ENCODE measurements at places on chromosomes 3 and 15.

- no peak for DNase-seq
These were observed 288.8 kb downstream of the ROBO2 start for GRCh38 chr3:77328690-77329089.

- no peak for DNase-seq
These were observed 69.0 kb upstream of the CCDC80 start for GRCh38 chr3:112709911-112710310.

GRCh38 chr3:16837602-16838001 lies 47.2 kb upstream of the PLCL2 start:
- DNase-seq: no peak

DNA sequence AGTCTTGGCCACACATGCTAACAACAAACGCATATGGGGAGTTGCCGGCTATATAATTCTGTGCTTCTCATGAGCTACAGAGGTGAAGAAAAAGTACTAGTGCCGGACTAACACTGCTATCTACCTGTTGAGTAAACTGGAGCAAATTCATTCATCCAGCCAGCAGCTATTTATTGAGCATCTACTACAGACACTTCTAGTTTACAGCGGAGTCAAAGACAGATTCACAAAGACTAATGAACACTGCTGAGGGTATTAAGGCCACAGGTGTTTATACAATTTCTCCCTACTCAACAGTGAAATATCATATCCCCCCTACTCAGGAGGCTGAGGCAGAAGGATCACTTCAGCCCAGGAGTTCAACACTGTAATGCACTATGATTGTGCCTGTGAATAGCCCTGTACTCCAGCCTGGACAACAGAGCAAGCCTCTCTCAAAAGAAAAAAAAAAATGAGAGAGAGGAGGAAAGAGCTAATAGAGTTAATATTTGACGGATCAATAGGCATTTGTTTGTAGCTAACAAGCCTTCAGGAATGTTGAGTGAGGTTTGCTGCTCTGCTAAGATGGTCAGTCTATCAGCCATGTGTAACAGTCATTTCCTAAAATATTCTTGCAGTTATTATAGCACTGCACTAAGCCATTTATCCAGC lies 17.8 kb downstream of the ADCY5 start:
- DNase-seq: no peak

- no peak for DNase-seq
These were observed 13.5 kb downstream of the RAB6B start for GRCh38 chr3:133881939-133882825.

DNA sequence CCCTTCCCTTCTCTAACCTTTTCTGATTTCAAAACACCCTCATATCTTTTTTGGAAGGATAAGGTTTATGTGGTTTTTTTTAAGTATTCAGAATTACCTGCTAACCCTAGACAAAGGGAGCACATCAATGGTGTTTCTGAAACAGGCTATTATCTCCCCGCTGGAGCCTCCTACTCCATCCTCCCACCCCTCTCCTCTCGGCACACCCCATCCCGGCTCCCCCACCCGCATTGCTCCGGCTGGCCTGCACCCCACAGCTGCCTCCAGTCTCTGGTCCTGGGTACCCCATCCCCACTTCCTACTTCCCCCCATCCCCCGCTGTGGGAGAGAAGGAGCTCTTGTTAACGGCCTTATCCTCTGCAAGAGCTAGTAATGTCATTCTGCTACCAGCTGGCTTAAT lies 59.2 kb downstream of the PDIA5 start:
- DNase-seq: no peak

GRCh38 chr3:16808393-16809107 lies 76.2 kb upstream of the PLCL2 start:
- no peak for DNase-seq

- no peak for DNase-seq
These were observed 4.0 kb upstream of the GBE1 start for GRCh38 chr3:81765400-81765799.

GRCh38 chr3:144501467-144501866 lies 529.8 kb downstream of the DIPK2A start:
- DNase-seq: no peak

DNA sequence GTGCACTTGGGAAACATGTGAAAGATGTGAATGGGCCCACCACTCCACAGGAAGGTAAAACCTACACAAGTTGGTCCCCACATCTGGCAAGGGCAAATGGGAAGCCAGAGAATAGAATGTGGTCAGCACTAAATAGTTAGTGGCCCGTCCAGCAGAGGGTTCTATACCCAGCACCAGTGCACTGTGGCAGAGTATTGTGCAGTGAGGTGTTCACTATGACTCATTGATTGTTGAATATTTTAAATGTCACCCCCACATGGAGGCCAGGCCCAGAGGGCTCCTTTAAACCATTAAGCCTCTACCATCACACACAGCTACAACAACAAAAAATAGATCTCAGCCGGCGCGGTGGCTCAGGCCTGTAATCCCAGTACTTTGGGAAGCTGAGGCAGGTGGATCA lies 11.7 kb downstream of the FRMD5 start:
- DNase-seq: no peak

DNA sequence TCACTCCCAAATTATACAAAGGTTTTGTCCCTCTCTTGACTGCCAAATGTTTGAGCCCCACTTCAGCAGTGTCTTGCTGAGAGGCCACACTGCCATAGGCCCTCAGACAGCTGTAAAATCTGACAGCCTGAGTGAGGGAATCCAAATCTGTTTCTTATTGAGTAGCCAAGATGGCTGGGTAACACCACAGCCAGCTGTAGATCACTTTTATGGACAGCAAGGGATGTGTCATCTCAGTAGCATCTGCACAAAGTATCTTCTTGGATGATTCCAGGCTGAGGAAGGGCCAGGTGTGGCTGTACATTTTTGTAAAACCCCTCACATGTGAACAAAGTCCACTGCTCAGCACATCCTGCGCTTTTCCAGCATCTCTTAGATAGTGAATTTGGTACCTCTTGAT lies 237.0 kb upstream of the LRTM1 start:
- no peak for DNase-seq

DNA sequence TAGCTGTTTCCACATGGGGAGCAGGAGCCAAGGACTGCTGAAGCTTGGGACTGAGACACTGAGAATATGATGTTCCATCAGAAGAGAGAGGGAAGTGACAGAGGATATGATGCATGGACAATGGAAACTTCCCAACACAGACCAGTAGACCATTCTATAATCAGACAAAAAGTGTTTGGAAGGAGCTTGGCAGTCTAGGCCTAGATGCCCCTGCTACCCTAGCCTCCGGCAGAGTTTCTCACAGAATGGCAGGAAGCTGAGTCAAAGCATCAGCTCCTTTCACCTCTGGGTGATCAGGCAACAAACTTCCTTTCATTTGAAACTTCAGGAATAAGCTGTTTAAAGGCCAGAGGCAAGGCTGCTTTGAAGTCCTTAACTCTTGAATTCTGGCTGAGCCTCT lies 222.0 kb downstream of the NEK10 start:
- no peak for DNase-seq

GRCh38 chr15:59999612-60000112 lies 4.4 kb upstream of the FOXB1 start:
- no peak for DNase-seq

DNA sequence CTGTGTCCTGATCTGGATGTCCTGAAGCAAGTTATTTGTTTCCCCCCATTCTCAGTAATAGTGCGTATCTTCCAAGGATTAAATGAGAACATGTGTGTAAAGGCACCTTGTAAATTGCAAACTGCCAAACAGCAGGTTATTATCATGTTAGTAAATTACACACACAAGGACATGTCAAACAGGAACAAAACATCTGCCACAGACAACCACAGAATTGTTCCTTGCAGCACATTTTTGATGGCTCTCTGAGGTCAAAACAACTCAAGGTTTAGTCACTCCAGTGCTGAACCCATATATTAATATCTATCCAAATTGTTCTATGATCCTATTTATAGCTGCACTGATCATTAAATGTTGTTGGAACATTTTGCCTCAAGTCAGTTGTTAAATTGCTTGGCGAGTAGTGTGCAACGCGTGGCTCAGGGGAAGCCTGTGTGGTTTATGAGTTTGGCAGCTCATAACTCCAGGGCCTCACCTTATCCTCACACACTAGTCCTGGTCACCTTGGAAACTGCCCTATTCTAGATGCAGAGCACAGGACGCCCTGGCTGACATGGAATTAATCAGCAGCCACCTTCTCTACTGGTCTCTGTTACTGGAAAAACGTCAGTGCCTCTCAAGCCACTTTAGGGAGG lies 46.3 kb upstream of the CDV3 start:
- DNase-seq: no peak

GRCh38 chr3:168424059-168424734 lies 328.5 kb upstream of the GOLIM4 start:
- DNase-seq: no peak

- DNase-seq: no peak
These were observed 225.6 kb downstream of the PDZRN3 start for GRCh38 chr3:73399106-73399505.

GRCh38 chr3:10400749-10401495 lies 80.0 kb upstream of the SEC13 start:
- DNase-seq: no peak

- DNase-seq: no peak
These were observed 117.7 kb downstream of the CCNL1 start for GRCh38 chr3:157042226-157042625.

DNA sequence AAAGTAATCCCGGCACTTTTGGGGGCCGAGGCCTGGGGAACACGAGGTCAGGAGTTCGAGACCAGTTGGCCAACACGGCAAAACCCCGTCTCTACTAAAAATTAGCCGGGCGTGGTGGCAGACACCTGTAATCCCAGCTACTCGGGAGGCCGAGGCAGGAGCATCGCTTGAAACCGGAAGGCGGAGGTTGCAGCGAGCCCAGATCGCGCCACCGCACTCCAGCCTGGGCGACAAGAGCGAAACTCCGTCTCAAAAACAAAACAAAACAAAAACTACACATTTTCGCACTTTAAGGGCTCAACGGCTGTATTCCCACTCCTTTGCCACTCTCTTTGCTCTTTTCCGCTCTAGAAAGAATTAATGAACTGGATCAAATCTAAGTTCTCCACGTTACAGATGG lies 763 bp upstream of the TRNT1 start:
- no peak for DNase-seq

- DNase-seq: no peak
These were observed 121.2 kb upstream of the RASGRP1 start for GRCh38 chr15:38685686-38686339.

DNA sequence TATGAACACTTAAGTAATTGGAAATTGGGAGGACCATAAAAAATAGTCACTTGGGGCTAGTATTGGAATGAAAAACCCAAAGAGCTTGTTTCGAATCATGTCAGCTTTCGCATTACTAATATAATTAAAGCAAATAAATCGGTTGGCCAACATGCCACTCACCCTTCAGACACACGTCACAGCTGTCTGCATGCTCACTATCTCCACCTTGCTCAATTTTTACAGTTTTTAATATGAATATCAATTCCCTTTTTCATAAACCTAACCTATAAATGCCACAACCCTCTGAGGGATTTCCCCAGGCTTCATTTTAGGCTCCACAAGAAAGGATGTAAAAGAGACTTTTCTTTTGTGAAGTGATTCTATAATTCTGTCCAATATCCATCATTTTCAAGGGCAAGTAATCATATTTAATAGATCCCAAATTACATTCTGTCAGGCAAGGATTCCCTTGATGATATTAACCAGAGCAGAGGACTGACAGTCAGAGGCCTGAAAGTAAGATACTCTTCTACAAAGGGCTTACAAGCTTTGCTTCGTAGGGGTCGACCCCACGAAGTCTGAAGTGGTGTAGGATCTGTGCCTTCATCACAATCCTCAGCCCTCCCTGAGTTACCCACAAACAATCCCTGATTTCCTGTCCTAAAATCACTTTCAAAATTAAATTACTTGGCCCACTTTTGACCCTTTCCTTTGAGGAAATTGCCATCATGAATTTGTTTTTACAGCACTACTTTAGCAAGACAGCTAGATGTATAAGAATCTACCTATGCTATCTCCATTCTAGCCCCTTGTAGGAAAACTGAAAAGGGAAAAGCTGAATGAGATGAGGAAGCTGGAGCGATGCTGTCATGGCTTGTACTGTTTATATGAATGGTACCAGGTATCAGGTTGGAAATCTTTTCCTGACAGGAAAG lies 44.5 kb downstream of the NANOGP8 start:
- DNase-seq: no peak

DNA sequence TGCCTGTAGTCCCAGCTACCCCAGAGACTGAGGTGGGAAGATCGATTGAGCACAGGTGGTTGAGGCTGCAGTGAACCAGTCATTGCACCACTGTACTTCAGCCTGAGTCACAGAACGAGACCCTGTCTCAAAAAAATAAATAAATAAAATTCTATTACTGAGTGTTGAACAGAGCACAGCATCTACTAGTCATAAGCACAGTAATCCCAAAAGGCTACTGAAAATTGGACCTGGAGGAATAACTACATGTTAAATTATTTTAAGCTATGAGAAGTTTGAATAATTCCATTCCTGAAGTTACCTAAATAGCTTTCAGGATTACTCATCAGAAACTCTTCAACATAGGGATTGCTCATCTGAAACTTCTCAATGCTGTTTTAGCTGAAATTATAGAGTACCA lies 43.4 kb downstream of the ARMC8 start:
- no peak for DNase-seq

DNA sequence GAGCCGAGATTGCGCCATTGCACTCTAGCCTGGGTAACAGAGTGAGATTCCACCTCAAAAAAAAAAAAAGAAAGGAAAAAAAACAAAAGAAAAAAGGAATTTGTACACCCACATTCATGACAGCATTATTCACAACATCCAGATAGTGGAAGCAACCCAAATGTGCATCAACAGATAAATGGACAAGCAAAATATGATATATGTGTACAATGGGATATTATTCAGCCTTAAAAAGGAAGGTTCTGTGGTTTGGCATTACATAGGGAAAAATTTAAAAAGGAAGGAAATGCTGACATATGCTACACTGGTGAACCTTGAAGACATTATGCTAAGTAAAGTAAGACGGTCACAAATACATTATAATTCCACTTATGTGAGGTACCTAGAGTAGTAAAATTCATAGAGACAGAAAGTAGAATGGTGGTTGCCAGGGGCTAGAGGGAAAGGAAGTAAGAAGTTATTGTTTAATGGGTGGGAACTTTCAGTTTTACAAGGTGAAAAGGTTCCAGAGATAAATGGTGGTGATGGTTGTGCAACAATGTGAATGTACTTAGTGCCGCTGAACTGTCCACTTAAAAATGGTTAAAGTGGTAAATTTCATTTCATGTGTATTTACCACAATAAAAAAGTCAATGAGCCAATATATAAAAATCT lies 118.5 kb downstream of the MYLK start:
- DNase-seq: no peak

GRCh38 chr3:122313281-122313680 lies 11.8 kb upstream of the CSTA start:
- no peak for DNase-seq

GRCh38 chr15:59315914-59316451 lies 56.7 kb downstream of the MYO1E start:
- no peak for DNase-seq

GRCh38 chr3:67557848-67558355 lies 96.5 kb downstream of the SUCLG2 start:
- no peak for DNase-seq

All from central memory CD8-positive, alpha-beta T cell (primary cell).